ENCODE measurements at places on chromosomes 3 and 15.

DNA sequence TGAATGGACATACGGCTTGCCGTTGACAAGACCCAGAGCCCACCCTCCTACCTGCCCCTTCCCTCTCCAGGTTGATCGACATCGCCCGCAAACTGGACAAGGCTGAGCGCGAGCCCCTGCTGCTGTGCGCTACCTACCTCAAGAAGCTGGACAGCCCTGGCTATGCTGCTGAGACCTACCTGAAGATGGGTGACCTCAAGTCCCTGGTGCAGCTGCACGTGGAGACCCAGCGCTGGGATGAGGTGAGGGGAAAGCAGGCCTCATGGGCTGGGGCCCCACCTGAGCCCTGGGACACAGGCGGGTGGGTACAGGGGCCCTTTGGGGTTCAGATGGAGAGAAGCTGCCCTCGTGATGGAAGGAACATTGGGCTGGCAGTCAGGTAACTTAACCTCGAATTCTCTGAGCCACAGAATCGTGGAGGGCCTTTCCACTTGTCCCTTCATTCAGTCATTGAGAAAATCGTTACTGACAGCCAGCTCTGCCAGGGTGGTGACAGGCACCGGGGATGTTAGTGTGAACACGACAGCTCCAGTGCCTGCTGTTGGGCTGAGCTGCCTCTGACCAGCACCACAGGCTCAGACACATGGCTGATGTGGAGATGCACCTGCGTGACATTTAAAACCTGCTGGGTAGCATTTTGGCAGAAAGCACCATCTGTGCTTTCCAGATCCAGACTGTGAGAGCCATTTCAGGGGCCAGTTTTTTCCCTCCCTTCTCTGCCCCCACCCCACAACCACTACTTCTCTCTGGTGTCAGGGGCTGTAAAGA is 25.6 kb upstream of the RHO start:
- no peaks in the 10 kb centered on the region for H3K27me3 ChIP-seq
- no peak for DNase-seq
- H3K27ac ChIP-seq = no peak overlapping the region
- no peaks in the 10 kb centered on the region for H3K36me3 ChIP-seq
- no peaks in the 10 kb centered on the region for H3K4me1 ChIP-seq

DNA sequence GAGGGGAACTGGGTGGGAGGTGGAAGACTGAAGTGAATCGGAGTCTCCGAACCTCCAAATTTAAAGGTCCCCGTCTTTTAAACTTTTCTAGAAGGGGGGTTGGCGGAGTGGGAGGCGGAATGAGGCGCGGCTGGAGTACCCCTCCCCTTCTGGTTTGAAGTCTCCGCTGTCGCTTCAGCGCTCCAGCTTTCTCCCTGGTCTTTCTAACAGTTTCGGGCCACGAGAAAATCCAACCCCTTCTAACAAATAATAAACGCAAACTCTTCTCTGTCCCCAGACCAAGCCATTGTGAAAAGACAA is 2.5 kb upstream of the MECOM start:
- H3K4me3 ChIP-seq = no peak overlapping the region
- no peak overlapping the region for H3K27ac ChIP-seq
- H3K4me1 ChIP-seq = peaks cover 35% of the 10 kb centered on the region
- peaks cover 98% of the 10 kb centered on the region for H3K27me3 ChIP-seq
- H3K36me3 ChIP-seq = peaks cover 2% of the 10 kb centered on the region
- DNase-seq = no peak

DNA sequence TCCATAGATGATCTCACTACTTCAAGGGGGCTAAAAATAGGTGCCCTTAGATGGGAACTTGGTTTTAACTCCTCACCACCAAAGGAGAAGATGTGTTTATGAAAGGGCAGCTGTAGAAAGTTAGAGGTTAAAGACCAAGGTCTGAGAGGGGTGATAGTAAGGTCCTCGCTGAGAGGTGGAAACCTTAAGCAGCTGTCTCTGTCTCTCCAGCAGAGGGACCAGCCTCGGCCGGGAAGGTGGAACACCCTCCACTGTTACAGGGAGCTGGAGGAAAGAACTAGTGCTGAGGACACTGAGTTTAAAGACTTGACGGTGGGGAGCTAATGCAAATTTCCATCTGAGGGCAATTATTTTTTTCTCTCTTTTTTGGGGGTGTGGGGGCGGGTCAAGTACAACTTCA is 8.9 kb upstream of the RLBP1 start:
- no peaks in the 10 kb centered on the region for H3K4me1 ChIP-seq
- H3K27ac ChIP-seq = no peak overlapping the region
- H3K27me3 ChIP-seq = peaks cover 41% of the 10 kb centered on the region
- no peaks in the 10 kb centered on the region for H3K36me3 ChIP-seq
- no peak for DNase-seq

DNA sequence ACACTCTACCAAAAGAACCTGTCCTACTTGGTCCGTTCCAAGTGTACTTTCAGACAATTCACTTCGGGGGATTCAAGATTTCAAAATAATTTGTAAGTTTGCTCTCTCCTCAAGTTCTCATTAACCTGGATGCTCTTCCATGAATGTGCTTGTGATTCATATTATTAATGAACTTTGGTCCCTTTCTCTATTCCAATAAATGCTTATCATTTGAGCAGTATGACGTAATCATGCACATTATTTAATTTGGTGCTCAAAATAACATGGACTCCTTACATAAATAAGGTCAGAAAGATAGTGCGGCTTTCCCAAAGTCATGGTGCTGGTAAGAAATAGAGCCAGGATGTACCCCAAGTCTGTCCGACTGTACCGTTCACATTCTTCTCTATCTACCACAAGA is 323.2 kb upstream of the SLCO3A1 start:
- no peak overlapping the region for H3K4me3 ChIP-seq
- peaks cover 26% of the 10 kb centered on the region for H3K36me3 ChIP-seq
- DNase-seq = no peak
- H3K27ac ChIP-seq = peak overlapping the region; percentile 89

- no peak overlapping the region for H3K4me3 ChIP-seq
- H3K36me3 ChIP-seq = no peaks in the 10 kb centered on the region
- no peaks in the 10 kb centered on the region for H3K4me1 ChIP-seq
- no peak for DNase-seq
Measured at GRCh38 chr3:54198556-54198955, 76.2 kb downstream of the CACNA2D3 start.

DNA sequence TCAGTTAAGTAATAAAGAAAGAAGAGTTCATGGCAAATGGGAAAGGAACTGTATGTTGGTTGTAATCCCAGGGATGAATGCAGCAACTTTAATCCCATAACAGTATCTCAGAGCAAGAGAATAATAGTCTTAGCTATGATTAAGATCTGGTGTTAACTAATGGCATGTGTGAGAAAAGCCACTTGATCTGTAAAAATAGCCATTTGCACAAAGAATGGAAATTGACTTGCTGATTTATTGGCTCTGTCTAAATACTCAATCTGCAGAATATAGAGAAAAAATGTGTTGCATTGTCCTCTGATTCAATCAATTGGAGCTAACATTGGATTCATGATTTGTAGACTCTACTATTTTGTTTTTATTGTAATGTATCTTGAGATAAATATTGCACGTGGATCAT is 987.0 kb downstream of the NSUN3 start:
- no peak overlapping the region for H3K4me3 ChIP-seq
- DNase-seq = no peak
- no peak overlapping the region for H3K27ac ChIP-seq
- no peaks in the 10 kb centered on the region for H3K4me1 ChIP-seq
- H3K36me3 ChIP-seq = no peaks in the 10 kb centered on the region

DNA sequence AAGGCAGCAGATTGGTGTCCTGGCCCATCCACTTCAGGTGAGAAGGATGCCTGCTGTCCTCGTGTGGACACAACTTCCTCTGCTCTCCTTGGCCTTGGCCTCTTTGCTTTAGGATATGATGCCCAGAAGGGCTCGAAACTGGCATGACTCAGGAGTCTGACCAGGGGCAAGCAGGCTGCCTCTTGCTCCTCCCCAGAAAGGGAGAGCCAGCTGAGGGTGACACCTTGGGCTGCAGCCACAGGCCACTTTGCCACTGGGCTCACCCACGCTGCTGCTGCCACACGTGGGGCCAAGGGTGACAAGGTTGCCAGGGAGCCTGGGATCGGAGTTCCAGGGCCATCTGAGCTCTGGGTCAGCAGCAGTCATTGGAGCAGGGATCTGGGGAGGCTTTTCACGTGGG is 267.9 kb upstream of the CTDSPL start:
- H3K27ac ChIP-seq = no peak overlapping the region
- H3K27me3 ChIP-seq = peaks cover 3% of the 10 kb centered on the region
- no peak for DNase-seq
- no peak overlapping the region for H3K4me3 ChIP-seq

DNA sequence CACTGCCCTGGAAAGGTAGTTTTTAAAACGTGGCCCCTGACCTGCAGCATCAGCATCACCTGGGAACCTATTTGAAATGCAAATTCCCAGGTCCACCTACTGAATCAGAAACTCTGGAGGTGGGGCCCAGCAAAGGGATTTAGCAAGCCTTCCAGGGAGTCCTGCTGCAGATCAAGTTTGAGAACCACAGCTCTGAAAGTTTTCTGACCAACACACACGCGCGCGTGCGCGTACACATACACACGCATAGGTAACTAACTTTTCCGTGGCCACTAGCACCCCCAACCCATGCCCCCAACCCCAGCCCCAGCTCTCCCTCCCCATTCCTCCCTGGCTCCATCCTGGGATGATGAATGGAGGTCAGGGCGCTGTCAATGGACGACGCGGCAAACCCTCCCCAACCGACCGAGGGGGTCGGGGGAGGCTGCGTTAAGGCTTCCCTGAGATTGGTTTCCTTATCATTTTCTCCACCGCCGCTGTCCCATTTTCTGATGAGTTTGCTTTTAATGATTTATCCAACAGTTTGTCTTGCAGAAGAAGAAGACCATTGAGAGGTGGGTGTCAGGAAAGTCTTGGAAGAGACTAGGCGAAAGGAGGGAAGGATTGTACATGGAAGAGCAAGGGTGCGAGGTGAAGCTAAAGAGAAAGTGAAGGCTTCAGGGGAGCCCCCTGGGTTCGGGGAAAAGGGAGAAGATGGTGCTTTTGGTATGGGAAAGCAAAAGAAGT is 590 bp upstream of the BOC start:
- DNase-seq = no peak
- H3K36me3 ChIP-seq = no peaks in the 10 kb centered on the region
- H3K4me3 ChIP-seq = peak overlapping the region; percentile 68
- H3K27me3 ChIP-seq = peaks cover 77% of the 10 kb centered on the region
- H3K27ac ChIP-seq = no peak overlapping the region
- peaks cover 13% of the 10 kb centered on the region for H3K4me1 ChIP-seq

GRCh38 chr15:26374806-26375205 is 398.1 kb downstream of the GABRB3 start:
- H3K27ac ChIP-seq = no peak overlapping the region
- no peak for DNase-seq
- H3K4me1 ChIP-seq = no peaks in the 10 kb centered on the region
- no peaks in the 10 kb centered on the region for H3K27me3 ChIP-seq

- no peak for DNase-seq
- H3K27ac ChIP-seq = no peak overlapping the region
- H3K4me1 ChIP-seq = no peaks in the 10 kb centered on the region
- H3K4me3 ChIP-seq = no peak overlapping the region
- H3K27me3 ChIP-seq = no peaks in the 10 kb centered on the region
Measured at GRCh38 chr15:32943711-32944110, 225.9 kb downstream of the GREM1 start.

GRCh38 chr3:37611771-37612170 is 249.9 kb upstream of the CTDSPL start:
- H3K27ac ChIP-seq = no peak overlapping the region
- peaks cover 4% of the 10 kb centered on the region for H3K27me3 ChIP-seq
- no peak for DNase-seq
- H3K4me1 ChIP-seq = no peaks in the 10 kb centered on the region
- H3K4me3 ChIP-seq = no peak overlapping the region

GRCh38 chr3:174869448-174869847 is 10.3 kb downstream of the NAALADL2 start:
- H3K36me3 ChIP-seq = no peaks in the 10 kb centered on the region
- no peak overlapping the region for H3K4me3 ChIP-seq
- no peaks in the 10 kb centered on the region for H3K27me3 ChIP-seq
- H3K27ac ChIP-seq = no peak overlapping the region
- DNase-seq = no peak

All from activated naive CD4-positive, alpha-beta T cell treated with anti-CD3 and anti-CD28 coated beads, Interleukin-2, amount 10 ng/mL, durations not matched to agents 7 days and 5 days (primary cell).